H1 (cell line): ENCODE measurements at places on chromosomes 4 and X. TPM values are rescaled to one million over a fixed set of nuclear protein-coding genes. Genes with fewer than 3 reads are reported as not detected.

The NOX1 gene
- total RNA-seq: not detected in 2 replicates

GRCh38 chr4:33746979-33747378 is 2497.3 kb downstream of the ARAP2 start:
- no peak for DNase-seq

GRCh38 chrX:47814851-47815250 is 21.9 kb upstream of the ZNF81 start:
- no peak for DNase-seq

The KLB gene
- not detected in 2 replicates for total RNA-seq

DNA sequence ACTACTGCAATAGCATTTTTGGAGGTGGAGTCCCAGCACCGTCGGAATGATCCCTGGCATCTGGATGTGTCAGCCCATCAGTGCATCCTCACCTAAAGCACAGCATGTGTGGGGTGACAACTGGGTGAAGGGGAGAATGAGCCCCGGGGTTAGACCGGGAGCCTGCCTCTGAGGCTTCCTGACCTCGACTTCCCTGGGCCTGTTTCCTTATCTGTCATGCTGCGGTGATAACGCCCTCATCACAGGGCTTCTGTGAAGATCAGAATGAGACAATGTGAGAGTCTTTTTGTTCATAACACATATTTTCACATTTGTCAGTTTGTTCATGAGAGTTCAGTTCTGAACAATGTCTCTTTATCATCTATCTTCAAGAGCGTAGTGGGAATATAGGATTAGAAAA is 31.1 kb upstream of the PDLIM3 start:
- no peak for DNase-seq

DNA sequence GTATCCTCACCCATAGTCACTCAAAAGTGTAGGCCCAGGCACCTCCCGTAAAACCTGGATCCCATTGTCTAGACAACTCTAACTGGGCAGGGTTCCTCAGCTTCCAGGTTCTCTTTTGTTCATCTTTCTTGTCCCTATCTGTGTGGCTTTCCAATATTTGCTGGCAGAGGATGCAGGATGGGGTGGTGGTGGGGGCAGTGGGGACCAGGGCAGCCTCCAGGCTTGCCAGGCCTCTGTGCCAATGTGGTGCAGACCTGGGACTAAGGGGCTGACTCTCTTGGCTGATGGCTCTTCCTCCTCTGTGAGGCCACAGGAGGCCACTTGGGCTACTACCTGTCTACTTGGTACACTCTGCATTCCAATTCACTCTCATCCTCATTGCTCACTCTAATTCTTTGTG is 76.4 kb downstream of the NBDY start:
- DNase-seq: no peak

DNA sequence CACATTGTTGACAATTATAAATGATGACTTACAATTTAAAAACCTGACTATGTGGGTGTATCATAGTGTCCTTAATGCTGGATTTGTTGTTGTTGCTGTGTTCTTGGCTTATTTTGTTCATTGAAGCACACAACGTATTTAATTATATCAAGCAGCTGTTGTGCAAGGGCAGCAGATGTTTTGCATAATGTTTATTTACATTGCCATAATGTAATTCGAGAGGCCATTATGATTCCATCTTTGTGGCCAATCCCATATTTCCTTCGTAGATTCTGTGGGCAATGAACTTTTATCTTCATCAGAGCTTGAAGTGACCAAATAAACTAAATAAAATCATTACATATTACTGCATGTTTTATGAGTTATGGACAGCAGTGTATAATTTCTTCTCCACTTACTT is 422.6 kb upstream of the GALNTL6 start:
- DNase-seq: no peak

- DNase-seq: no peak
Observed at GRCh38 chrX:11363069-11363594, 69.9 kb downstream of the AMELX start.

- DNase-seq: no peak
Observed at GRCh38 chr4:108272046-108272445, 103.3 kb upstream of the LEF1 start.

- DNase-seq: no peak
Observed at GRCh38 chr4:144582105-144582850, 63.7 kb upstream of the HHIP start.

The COX7B gene
- 268 and 276 TPM in 2 replicates for total RNA-seq

DNA sequence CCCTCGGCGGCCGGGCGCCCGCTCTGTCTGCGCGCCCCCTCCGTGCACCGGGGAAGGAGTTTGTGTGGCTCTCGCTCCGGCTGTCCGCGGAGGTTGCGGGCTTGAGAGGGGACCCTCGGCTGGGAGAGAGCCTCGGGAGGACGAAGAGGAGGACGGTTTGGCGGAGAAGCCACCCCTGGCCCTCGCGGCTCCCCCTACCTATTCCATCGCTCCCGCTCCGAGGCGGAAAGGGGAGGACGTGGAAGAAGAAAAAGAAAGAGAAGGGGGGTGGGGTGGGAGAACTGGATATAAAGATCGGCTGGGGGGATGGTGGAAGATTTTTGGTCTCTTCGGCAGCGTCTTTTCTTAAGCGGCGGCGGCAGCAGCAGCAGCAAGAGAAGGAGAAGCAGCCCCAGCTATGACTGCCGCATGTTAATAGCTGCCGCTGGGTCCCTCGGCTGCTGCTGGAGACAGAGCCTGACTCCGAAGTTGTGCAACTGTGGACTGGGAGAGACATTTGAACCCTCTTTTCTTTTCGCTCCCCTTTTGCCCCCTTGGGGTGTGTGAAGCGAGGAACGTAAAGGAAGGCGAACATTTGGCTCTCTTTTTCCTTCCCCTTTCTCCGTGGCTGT is 895 bp downstream of the ADGRL3 start:
- no peak for DNase-seq

DNA sequence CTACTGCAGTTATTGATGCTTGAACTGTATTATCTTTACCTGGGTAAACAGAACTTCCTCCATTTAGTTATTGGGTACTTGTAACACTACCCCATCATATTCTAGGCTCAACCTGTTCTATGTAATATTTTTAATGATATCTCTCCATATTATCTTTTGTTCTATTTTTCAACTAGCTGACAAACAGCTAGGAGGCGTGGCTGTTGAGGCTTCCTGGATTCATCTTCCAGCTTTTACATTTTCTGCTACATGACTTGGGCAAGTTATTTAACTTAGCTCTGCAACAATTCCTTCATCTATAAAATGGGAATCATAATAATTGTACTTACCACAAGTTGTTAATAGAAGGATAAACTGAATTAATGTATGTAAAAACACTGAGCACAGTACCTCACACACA is 349.3 kb downstream of the PTTG2 start:
- no peak for DNase-seq

The CT47A1 gene
- total RNA-seq: not detected in 2 replicates

- no peak for DNase-seq
Observed at GRCh38 chr4:86014599-86014998, 345.3 kb downstream of the MAPK10 start.

The GPRASP2 gene
- total RNA-seq: 15.7 and 19.1 TPM in 2 replicates

DNA sequence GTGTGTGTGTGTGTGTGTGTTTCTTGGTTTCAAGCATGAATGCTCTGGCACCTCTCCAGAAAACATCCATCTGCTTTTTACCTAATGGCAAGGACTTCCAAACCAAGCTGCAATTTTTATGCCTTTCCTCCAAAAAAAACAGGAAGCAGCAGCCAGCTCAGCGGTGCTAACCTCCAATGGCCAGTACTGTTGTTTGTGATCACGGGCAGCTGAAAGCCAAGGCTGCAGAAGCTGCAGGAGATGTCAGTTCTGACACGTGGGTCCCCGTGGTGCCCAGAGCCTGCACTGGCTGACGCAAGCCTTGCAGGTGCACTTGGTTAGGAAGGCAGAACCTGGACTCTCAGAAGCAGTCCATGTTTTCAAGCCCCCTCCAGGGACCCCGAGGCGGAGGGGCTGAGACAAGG is 313.6 kb upstream of the DDX53 start:
- DNase-seq: no peak

- peak; percentile 56 for DNase-seq
Observed at GRCh38 chrX:103376118-103376978, at the start of gene BEX3. BEX3 (plus strand) TSS chrX:103376538; CDS start chrX:103377522, 984 bp downstream.

- no peak for DNase-seq
Observed at GRCh38 chrX:107902721-107903120, 77.1 kb downstream of the MID2 start.
